SJCRH30 (cell line): ENCODE measurements at places on chromosomes 5 and 9. TPM values are rescaled to one million over a fixed set of nuclear protein-coding genes. Genes with fewer than 3 reads are reported as not detected.

The MEGF9 gene
- total RNA-seq: 10.1 and 12.8 TPM in 2 replicates

The PLCXD3 gene
- total RNA-seq: not detected in 2 replicates

The MRPL50 gene
- total RNA-seq: 37.7 and 39.5 TPM in 2 replicates

The SLC34A3 gene
- total RNA-seq: 0.06 TPM in 1 of 2 replicates, not detected in the other

The PARP8 gene
- total RNA-seq: 0.76 and 1.0 TPM in 2 replicates

The HTR4 gene
- total RNA-seq: 0.06 TPM in 1 of 2 replicates, not detected in the other

The OLFM1 gene
- not detected in 2 replicates for total RNA-seq

The FBLL1 gene
- not detected in 2 replicates for total RNA-seq

GRCh38 chr9:14339746-14340145 lies 25.8 kb upstream of the NFIB start:
- no peak overlapping the region for H3K4me3 ChIP-seq
- H3K27ac ChIP-seq: no peak overlapping the region
- no peaks in the 10 kb centered on the region for H3K27me3 ChIP-seq
- H3K36me3 ChIP-seq: no peaks in the 10 kb centered on the region
- H3K4me1 ChIP-seq: no peaks in the 10 kb centered on the region

GRCh38 chr5:138468133-138468965 lies 3.1 kb downstream of the EGR1 start:
- DNase-seq: no peak
- H3K4me1 ChIP-seq: no peaks in the 10 kb centered on the region; the same call in 1 of the 2 replicates
- no peak overlapping the region for H3K4me3 ChIP-seq

DNA sequence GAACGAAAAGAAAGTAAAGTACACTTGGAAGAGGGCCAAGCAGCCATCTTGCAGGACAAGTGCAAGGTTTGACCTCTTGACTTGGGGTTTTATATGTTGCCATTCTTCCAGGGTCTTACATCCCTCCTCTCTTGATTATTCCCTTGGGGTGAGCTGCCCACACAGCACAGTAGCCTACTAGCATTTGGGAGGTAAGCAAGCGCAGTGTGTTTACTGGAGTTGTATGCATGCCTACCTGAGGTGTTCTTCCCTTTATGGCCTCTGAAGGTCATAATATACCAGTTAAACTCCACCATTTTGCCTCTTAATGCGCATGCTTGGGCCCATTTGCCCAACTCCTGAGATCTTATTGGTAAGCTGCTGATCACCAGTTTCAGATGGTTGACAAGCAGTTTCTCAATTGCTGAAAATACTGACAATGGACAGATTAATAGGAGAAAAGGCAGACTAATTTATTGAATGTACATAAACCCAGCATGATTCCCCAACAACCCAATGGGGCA lies 173.8 kb upstream of the SLC30A5 start:
- no peaks in the 10 kb centered on the region for H3K36me3 ChIP-seq
- no peak for DNase-seq
- no peaks in the 10 kb centered on the region for H3K27me3 ChIP-seq
- no peak overlapping the region for H3K27ac ChIP-seq
- H3K4me3 ChIP-seq: no peak overlapping the region

DNA sequence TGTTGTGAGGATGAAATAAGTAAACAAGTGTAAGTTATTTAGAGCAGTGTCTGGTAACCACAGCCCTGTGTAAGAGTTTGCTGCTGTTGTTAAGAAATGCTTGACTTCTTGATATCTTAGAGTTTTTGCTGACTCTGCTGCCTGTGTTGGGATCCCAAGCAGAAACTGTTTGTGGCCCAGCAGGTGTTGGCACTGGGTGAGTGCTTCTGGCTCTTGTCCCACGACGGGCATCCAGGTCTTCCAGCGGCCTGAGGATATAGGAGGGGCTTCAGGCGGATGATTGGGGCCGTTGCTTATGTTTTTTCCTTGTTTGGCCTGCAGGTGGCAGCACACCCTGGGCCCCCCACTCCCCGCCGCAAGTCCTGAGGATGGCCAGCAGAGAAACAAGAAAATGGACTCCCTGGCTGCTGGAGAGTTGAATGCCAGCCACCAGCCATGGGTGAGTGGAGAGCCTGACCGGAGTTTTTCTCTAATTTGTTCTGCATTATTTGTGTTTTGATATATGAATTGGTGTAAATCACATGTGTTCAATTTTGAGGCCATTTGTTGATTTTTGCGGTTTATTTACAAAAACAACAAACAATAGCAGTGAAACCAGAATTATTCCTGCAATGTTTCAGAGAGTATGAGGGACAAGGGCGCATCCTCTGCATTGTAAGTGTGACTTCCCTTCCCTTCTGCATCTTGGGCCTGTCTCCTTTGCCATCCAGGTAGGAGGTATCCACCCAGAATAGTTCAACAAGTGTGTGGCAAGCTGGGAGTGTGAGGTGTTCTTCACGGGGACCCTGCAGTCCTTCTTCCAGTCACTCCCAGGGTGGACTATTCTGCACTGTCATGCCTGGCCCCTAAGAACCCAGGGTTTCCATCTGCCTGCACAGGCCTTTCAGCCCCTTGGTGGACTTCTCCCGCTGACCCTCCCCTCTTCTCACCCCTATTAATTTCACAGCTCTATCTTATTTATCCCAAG lies 50.3 kb downstream of the SLC22A5 start:
- H3K4me3 ChIP-seq: no peak overlapping the region
- peak; percentile 86 for DNase-seq
- H3K27me3 ChIP-seq: no peaks in the 10 kb centered on the region

DNA sequence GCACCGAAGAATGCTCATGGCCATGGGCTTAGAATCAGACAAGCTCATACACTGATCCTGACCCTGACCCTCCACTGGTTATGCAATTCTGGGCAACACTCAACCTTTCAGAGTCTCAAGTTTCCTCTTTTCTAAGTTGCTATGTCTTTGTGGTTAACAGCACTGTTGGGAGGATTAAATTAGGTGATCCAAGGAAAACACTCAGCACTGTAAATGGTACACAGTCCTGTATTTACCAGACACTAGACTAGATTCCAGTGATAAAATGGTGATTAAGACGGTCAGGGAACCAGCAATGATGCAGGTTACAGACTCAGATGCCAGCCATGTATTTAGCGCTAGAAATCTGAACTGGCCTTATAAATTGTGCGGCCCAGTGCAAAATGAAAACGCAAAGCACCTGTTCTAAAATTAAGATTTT lies 8.1 kb downstream of the ARL15 start:
- no peaks in the 10 kb centered on the region for H3K36me3 ChIP-seq
- no peaks in the 10 kb centered on the region for H3K27me3 ChIP-seq
- peaks cover 14% of the 10 kb centered on the region for H3K4me1 ChIP-seq
- no peak for DNase-seq
- H3K27ac ChIP-seq: no peak overlapping the region

GRCh38 chr5:99334936-99335335 lies 406.1 kb upstream of the CHD1 start:
- peaks cover 24% of the 10 kb centered on the region for H3K4me1 ChIP-seq
- DNase-seq: no peak
- H3K4me3 ChIP-seq: no peak overlapping the region
- no peaks in the 10 kb centered on the region for H3K36me3 ChIP-seq

- H3K4me1 ChIP-seq: peaks cover 9% of the 10 kb centered on the region
- DNase-seq: no peak
- H3K27me3 ChIP-seq: peaks cover 8% of the 10 kb centered on the region; the same call in 1 of the 2 replicates
- no peak overlapping the region for H3K27ac ChIP-seq
These were observed 50.7 kb upstream of the GARNL3 start for GRCh38 chr9:127213859-127214258.

DNA sequence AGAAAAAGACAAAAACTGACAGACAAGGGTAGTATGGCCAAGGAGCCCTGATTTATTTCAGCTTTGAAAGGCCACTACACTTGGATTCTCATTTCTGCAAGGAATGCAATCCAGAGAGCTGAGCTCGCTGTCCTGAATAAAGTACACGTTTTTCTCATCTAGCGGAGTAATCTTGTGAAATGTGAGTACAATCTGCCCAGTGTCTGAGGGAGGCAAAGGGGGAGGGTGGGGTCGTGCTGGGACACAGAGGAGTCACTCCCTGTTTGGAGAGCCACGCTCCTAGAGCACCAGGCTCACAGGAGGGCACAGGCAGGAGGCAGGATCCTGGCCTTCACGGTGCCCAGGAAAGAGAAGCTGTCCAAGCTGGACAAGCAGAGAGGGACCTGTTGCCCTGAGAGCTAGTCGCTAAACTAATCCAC lies 51.0 kb upstream of the IFNK start:
- H3K27me3 ChIP-seq: no peaks in the 10 kb centered on the region
- DNase-seq: no peak
- H3K4me3 ChIP-seq: no peak overlapping the region
- no peaks in the 10 kb centered on the region for H3K4me1 ChIP-seq

GRCh38 chr9:89591274-89592212 lies 13.3 kb upstream of the GADD45G start:
- peak; percentile 84 for DNase-seq
- H3K4me1 ChIP-seq: peaks cover 40% of the 10 kb centered on the region
- H3K36me3 ChIP-seq: no peaks in the 10 kb centered on the region
- H3K27ac ChIP-seq: peak overlapping the region; percentile 79
- H3K4me3 ChIP-seq: no peak overlapping the region
- no peaks in the 10 kb centered on the region for H3K27me3 ChIP-seq

GRCh38 chr5:139524940-139525585 lies 36.1 kb upstream of the UBE2D2 start:
- DNase-seq: no peak
- no peaks in the 10 kb centered on the region for H3K36me3 ChIP-seq
- no peaks in the 10 kb centered on the region for H3K27me3 ChIP-seq
- peaks cover 11% of the 10 kb centered on the region; the same call in 1 of the 2 replicates for H3K4me1 ChIP-seq
- no peak overlapping the region for H3K27ac ChIP-seq
- no peak overlapping the region for H3K4me3 ChIP-seq

- no peak overlapping the region for H3K4me3 ChIP-seq
- DNase-seq: no peak
- peaks cover 8% of the 10 kb centered on the region; the same call in 1 of the 2 replicates for H3K4me1 ChIP-seq
- no peak overlapping the region for H3K27ac ChIP-seq
These were observed 2.5 kb upstream of the KDM3B start for GRCh38 chr5:138349852-138350562.

DNA sequence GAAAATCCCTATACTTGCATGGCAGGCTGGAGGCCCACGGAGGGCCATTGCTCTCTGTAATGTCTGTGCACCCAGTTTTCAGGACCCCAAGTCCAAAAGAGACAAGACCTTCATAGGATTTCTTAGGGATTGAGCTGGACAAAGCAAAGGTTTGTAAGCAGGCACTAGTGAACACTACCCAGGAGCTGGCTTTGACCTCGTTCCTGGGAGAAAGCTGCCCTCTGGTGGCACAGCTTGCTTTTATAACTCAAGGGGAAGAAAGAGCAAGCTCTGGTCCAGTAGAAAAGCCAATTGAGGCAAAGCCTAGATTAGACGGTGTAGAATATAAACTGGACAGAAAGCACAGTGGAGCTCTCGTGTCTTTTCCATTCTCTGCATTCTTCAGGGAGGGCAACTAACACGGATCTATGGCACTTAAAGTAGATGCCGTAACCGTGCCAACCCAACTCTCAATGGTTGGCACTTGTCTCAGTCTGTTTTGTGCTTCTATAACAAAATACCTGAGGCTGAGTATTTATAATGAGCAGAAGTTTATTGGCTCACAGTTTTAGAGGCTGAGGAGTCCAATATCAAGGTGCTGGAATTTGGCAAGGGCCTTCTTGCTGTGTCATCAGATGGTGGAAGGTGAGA lies 7.9 kb downstream of the GABRP start:
- no peak overlapping the region for H3K27ac ChIP-seq
- no peak overlapping the region for H3K4me3 ChIP-seq
- DNase-seq: peak; percentile 52
- H3K27me3 ChIP-seq: no peaks in the 10 kb centered on the region
- H3K36me3 ChIP-seq: no peaks in the 10 kb centered on the region
- H3K4me1 ChIP-seq: peaks cover 3% of the 10 kb centered on the region; the same call in 1 of the 2 replicates

- DNase-seq: no peak
- no peak overlapping the region for H3K4me3 ChIP-seq
- H3K4me1 ChIP-seq: 0 out of 2 replicates have a peak, but pooled peaks cover 2% of the 10 kb centered on the region
- no peak overlapping the region for H3K27ac ChIP-seq
- 0 out of 2 replicates have a peak, but pooled peaks cover 2% of the 10 kb centered on the region for H3K27me3 ChIP-seq
These were observed 13.5 kb downstream of the DUSP1 start for GRCh38 chr5:172757394-172758010.

DNA sequence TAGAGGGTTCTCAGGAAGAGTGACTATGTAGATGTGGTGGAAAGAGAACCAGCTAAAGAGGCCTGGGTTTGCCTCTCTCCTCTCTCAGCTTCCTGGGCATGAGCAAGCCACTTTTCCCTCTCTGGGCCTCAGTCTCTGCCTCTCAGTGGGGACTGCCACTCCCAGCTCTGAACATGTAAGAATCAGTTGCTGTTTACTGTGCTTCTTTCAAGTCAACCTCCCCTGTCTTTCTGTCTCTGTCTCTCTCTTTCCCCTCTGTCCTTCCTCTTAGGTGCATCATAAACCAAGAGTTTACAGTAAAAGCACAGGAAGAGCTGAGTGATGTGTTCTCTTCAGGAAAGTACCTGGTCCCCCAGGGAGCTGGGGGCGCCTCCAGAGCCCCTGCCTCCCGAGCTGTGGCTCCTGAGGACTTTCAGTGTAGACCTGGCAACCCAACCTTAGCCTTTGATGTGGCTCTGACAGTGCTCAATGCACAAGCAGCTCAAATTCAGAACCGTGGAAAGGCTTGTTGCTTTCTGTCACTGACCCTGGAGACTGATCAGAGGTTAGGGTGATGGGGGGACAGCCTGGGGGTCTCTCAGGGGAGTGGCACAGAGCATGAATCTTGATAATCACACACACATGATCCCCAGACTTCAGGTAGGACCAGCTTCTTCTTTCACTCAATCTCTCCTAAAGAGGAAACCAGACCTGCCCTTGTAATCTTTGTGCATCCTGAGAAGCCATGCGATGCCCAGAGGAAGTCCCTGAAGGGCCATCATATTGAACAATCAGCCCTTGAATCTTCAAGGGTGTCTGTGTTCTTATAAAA lies 59.4 kb upstream of the TNFSF8 start:
- no peak overlapping the region for H3K27ac ChIP-seq
- no peak overlapping the region for H3K4me3 ChIP-seq
- no peaks in the 10 kb centered on the region for H3K36me3 ChIP-seq
- H3K4me1 ChIP-seq: peaks cover 10% of the 10 kb centered on the region; the same call in 1 of the 2 replicates

DNA sequence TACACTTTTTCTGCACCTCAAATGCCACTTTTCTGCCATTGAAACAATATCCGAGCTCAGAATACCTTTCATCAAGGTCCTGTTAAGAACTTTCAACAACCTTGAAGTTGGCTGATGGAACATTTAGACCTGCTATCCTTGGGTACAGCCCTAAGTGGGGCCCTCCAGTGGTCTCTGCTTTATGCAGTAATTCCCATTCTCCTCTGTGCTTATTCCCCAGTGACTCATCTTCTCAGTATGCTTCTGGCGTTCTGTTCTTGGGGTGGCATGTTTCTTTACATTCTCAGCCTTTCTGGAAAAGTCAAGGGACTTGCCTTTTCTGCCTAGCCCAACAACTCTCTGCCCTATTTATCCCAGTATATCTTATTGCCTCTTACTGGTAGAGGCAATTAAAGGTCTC lies 7.1 kb downstream of the ANP32B start:
- no peak overlapping the region for H3K27ac ChIP-seq
- H3K36me3 ChIP-seq: peaks cover 17% of the 10 kb centered on the region
- H3K27me3 ChIP-seq: no peaks in the 10 kb centered on the region
- H3K4me1 ChIP-seq: peaks cover 17% of the 10 kb centered on the region

DNA sequence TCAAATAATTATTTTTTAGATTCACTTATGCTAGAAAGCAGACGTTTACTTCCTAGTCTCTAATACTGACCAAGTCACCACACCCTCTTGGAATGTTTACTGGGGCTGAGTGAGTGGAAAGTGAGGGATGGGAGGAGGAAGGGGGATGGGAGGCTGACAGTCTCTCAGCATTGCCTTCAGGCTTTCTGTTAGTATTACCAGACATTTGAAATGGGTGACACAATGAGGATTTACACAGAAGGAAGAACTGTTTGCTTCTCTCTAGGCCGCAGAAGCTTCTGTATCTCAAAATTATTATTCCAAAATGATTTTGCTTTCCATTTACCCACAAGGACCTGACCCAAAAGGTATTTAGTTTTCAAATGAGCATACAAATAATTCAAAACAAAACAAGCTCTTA lies 232.8 kb upstream of the ZNF608 start:
- no peak overlapping the region for H3K27ac ChIP-seq
- no peaks in the 10 kb centered on the region for H3K36me3 ChIP-seq
- no peaks in the 10 kb centered on the region; the same call in 1 of the 2 replicates for H3K27me3 ChIP-seq
